Osteoblast (primary cell): ENCODE measurements at places on chromosomes 12 and 14.

GRCh38 chr14:24607081-24607480 lies 2.4 kb downstream of the GZMH start:
- DNase-seq = no peak
- H3K27me3 ChIP-seq = no peaks in the 10 kb centered on the region
- no peaks in the 10 kb centered on the region for H3K4me1 ChIP-seq
- H3K27ac ChIP-seq = no peak overlapping the region
- H3K4me3 ChIP-seq = no peak overlapping the region

- H3K4me3 ChIP-seq = no peak overlapping the region
- H3K4me1 ChIP-seq = no peaks in the 10 kb centered on the region
- no peak overlapping the region for H3K27ac ChIP-seq
- no peaks in the 10 kb centered on the region for H3K27me3 ChIP-seq
- H3K36me3 ChIP-seq = no peaks in the 10 kb centered on the region
Observed at GRCh38 chr12:4978737-4979136, 64.9 kb upstream of the KCNA5 start.

DNA sequence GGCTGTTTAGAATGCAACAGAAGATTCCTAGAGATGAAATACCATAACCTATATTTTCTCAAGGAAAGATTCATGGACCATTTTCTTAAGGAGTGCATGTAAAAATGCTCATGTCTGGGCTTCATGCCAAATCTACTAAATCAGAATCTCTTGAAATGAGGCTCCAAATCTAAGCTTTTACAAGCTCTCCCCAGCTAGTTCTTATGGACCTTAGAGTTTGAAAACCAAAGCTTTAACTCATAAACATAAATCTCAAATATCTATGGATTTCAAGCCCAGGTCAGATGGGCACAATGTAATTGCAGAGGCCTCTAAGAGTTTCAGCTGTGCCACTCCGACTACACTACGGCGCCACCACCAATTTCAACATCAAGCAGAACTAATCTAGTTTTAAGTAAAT lies 117.3 kb upstream of the CAND1 start:
- no peak for DNase-seq
- no peaks in the 10 kb centered on the region for H3K4me1 ChIP-seq
- no peaks in the 10 kb centered on the region for H3K27me3 ChIP-seq
- no peak overlapping the region for H3K27ac ChIP-seq
- H3K36me3 ChIP-seq = no peaks in the 10 kb centered on the region
- H3K4me3 ChIP-seq = no peak overlapping the region

DNA sequence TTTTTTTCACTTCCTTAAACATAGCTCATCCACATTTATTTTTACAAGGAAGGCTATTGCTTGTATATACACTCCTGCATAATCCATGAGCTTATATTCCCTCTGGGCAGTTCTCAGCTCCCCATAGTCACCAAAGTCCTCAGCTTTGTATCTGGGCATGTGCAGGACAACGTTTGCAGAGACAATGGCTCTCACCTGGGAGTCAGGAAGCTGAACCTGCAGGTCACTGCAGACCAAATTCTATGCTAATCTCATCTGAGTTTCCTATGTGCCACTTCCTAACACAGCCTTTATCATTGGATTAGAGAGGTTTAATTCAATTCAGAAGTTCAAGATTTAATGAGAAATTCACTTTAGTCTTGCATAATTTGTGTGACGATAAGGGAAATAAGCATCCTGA lies 131.5 kb downstream of the KCNK10 start:
- H3K36me3 ChIP-seq = no peaks in the 10 kb centered on the region

GRCh38 chr12:47901063-47901717 lies 3.6 kb downstream of the VDR start:
- H3K4me1 ChIP-seq = peaks cover 50% of the 10 kb centered on the region
- no peak overlapping the region for H3K27ac ChIP-seq
- H3K36me3 ChIP-seq = peaks cover 7% of the 10 kb centered on the region
- H3K27me3 ChIP-seq = peaks cover 12% of the 10 kb centered on the region

GRCh38 chr14:59175404-59175803 lies 13.1 kb upstream of the DAAM1 start:
- DNase-seq = no peak
- H3K27me3 ChIP-seq = peaks cover 18% of the 10 kb centered on the region
- H3K4me3 ChIP-seq = no peak overlapping the region
- H3K36me3 ChIP-seq = no peaks in the 10 kb centered on the region
- H3K27ac ChIP-seq = no peak overlapping the region
- peaks cover 6% of the 10 kb centered on the region for H3K4me1 ChIP-seq
